SJCRH30 (cell line): ENCODE measurements at places on chromosomes 7 and 10.

DNA sequence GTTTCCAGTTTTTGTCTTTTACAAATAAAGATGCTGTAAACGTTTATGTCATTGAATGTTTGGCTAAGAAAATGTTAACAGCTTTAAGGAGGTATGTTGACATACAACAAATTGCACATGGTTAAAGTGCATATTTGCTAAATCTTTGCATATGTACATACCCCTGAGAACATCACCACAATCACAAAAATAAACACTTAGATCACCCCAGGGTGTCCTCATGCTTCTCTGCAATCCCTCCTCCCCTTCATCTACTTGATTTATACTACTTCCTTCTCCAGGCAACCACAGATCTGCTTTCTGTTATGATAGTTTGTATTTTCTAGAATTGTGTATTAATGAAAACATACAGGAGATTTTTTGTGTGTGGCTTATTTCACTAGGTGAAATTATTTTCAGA, 209.5 kb downstream of the GLRX3 start:
- H3K27ac ChIP-seq, result no peak overlapping the region
- H3K27me3 ChIP-seq, result no peaks in the 10 kb centered on the region
- H3K4me1 ChIP-seq, result no peaks in the 10 kb centered on the region
- no peaks in the 10 kb centered on the region for H3K36me3 ChIP-seq

DNA sequence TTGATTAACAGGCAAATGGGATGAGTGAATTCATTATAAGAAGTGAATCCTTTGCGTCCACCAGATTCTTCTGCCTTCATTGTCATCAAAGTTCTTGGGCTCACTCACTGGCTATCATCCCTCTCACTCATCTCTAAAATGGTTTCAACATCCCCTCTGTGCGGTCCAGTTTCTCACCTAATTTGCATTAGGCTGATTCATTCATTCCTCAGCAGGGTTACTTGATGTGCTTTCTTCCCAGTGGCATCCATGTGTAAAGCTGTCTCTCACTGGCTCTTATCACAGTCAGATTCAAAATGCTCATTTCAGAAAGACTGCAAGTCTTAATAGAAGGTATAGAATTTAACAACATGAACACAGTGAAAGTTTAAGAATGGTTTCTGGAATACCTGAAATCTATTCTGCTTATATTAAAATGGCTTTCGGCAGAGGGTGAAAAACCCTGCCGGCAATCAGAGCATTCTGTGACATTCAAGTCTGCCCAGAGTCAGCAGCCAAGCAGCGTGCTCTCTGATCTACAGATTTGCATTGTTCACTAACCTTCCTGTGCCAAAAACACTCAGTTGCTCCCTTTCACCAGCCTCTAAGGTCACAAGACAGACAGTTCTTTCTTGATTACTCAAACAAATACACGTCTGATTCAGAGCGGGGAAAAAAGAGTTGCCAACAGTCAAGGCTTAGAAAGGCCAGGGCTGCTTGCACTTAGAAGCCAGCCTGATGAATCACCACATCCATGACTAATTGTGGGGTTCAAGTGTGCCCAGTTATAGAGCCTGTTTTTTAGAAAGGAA, 106.7 kb downstream of the TES start:
- peaks cover 47% of the 10 kb centered on the region for H3K4me1 ChIP-seq
- H3K27ac ChIP-seq, result peak overlapping the region; percentile 97
- H3K36me3 ChIP-seq, result no peaks in the 10 kb centered on the region
- H3K27me3 ChIP-seq, result no peaks in the 10 kb centered on the region
- DNase-seq, result peak; percentile 96
- H3K4me3 ChIP-seq, result peak overlapping the region; percentile 39

GRCh38 chr7:47528471-47528870, 53.4 kb downstream of the TNS3 start:
- no peaks in the 10 kb centered on the region for H3K27me3 ChIP-seq
- peaks cover under 1% of the 10 kb centered on the region for H3K4me1 ChIP-seq
- no peak for DNase-seq
- no peak overlapping the region for H3K27ac ChIP-seq
- H3K4me3 ChIP-seq, result no peak overlapping the region
- peaks cover 15% of the 10 kb centered on the region for H3K36me3 ChIP-seq

DNA sequence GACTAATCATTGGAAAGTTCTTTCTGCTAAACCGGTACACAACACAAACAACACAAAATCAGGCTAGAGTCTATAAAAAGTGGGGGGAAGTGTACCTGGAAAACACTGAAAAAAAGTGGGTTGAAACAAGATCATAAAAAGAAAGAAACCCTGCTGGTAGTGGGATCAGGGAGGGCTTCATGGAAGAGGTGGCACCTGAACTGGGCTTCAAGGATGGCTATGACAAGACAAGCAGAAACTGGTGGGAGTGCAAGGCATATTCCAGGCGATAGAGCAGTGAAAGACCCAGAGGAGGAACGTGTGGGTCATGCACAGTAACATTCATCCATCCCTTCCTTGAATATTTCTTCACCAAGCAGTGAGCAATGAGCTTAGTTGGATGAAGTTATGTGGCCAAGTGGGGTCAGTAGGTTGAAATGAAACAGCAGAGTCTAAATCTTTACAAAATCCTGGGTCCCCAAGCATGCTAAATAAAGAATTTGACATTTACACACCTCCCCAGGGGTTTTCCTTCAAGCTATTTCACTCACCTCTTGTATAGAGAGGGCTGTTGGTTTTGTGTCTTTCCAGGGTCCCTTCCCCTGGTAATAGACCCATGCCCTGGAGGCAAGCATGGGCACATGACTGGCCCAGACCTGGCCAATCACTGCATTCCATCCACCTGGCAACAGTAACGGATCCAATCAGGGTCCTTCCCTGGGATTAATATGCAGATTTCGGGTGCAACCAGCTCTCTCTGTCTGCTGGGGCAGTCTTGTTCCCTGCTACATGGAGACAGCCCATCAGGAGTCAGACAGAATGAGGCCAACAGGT, 38.2 kb downstream of the SPOCK2 start:
- no peaks in the 10 kb centered on the region for H3K27me3 ChIP-seq
- no peak for DNase-seq
- no peaks in the 10 kb centered on the region for H3K36me3 ChIP-seq
- H3K4me3 ChIP-seq, result no peak overlapping the region
- H3K27ac ChIP-seq, result no peak overlapping the region
- H3K4me1 ChIP-seq, result peaks cover 2% of the 10 kb centered on the region; the same call in 1 of the 2 replicates

DNA sequence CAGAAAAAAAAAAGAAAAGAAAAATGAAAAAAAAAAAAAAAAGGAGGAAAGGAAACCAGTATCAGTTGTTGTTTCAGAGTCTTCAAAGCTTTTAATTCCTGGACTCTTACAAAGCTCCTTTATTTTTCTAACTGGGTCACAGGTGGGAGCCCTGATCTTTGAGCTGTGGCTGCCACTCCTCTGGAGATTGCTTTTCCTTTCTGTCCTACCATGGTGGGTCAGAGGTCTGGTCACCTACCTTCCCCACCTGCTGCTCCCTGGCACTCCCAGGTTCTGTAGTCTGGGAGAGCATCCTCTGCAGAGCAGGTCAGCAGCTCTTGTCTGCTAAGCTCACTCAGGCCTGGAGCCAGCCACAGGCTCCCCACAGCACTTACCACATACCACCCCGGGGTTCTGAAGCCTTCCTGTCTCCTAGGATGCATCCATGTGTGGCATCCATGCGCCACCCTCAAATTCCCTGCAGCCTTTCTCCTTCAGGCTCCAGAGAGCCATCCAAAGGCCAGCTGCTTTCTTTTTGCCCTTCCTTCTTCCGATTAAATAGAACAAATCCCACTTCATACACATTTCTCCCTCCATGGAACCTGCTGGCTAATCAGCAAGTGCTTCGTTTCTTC, 73.2 kb upstream of the TPK1 start:
- no peaks in the 10 kb centered on the region for H3K4me1 ChIP-seq
- H3K27ac ChIP-seq, result no peak overlapping the region
- H3K4me3 ChIP-seq, result no peak overlapping the region
- DNase-seq, result no peak
- no peaks in the 10 kb centered on the region for H3K36me3 ChIP-seq

DNA sequence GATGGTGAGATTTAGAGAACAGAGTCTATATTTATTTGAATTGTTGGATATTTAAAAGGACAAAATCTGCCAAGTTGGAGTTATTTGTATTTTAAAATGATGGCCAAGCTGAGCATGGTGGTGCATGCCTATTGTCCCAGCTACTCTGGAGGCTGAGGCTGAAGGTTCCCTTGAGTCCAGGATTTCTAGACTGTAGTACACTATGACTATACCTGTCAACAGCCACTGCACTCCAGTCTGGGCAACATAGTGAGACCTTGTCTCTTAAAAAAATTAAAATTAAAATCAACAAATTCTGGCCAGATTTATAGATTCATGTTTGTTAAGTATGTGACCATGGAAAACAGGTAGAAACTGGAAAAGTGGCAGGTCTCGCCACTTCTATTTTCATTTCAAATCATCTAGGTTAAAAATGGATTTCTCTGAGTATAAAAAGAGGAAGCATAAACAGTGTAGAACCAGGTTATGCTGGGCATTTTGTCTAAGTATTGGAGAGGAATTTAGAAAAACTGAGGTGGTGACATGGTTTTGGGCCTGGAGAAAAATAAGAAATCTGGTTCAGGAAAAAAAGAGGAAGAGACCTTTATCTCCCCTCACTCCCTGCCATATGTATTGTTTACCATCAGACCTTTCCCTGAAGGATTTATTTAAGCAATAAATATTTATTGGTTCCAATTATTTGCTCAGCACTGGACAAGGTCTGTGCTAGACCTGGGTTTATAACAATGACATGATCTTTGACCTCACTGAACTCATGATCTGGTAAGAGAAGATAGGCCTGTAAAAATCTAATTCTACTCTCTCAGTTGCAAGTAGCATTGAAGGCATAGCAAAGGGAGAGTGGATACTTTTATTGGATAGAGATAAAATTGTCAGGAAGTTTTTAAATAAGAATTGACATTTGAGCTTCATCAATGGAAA, 134.2 kb downstream of the TSPAN12 start:
- H3K27ac ChIP-seq, result no peak overlapping the region
- no peak for DNase-seq
- peaks cover 4% of the 10 kb centered on the region; the same call in 1 of the 2 replicates for H3K4me1 ChIP-seq
- H3K36me3 ChIP-seq, result no peaks in the 10 kb centered on the region
- H3K4me3 ChIP-seq, result no peak overlapping the region

DNA sequence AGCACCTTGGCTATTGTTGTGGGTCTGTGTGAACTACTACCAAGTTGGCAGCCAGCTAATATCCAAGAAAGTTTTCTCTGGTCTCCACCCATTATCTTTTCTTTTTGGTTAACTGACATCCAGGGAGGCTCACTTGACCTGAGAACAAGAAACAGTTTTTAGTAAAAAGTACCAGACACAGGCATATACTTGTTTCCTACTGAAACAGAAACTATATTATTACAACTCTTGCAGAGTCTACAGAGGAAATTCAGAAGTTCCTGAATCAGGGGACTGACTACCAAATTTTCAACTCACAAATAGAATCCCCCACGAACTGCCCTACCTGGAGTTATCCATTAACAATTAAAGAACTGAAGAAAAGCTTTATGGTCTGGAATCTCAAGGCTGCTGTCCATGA, 168.9 kb downstream of the KCND2 start:
- no peaks in the 10 kb centered on the region for H3K27me3 ChIP-seq
- no peaks in the 10 kb centered on the region for H3K36me3 ChIP-seq
- H3K4me3 ChIP-seq, result no peak overlapping the region
- no peaks in the 10 kb centered on the region for H3K4me1 ChIP-seq
- DNase-seq, result no peak

DNA sequence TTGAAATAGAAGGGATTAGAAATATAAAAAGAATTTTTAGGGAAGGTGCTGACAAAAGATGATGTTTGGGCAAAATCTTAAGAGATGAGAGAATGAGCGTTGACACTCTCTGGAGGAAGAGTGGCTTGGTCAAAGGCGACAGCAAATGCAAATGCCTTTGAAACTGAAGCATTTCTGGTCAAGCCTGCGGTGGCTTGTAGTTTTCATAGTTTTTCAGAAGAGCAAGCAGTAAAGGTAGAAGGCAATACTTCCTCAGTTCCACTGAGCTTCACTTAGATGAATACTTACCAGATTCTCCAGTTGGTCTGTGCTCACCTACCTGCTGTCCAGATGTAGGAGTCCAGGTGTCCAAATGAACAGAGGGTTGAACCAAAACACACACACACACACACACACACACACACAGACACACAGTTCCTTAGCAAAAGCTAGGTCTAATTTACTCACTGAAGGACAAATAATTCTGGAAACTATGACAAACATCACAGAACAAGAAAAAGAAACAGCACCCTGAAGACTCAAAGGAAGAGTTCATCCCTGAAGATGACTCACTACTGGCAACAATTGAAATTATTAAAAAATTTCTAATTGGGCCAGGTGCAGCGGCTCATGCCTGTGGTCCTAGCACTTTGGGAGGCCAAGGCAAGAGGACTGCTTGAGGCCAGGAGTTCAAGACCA, 12.1 kb upstream of the STK17A start:
- no peak for DNase-seq
- H3K4me3 ChIP-seq, result no peak overlapping the region
- no peaks in the 10 kb centered on the region for H3K27me3 ChIP-seq
- H3K27ac ChIP-seq, result no peak overlapping the region
- H3K36me3 ChIP-seq, result no peaks in the 10 kb centered on the region

- peaks cover 6% of the 10 kb centered on the region; the same call in 1 of the 2 replicates for H3K27me3 ChIP-seq
- H3K4me3 ChIP-seq, result no peak overlapping the region
These were observed 396.5 kb downstream of the POM121L12 start for GRCh38 chr7:53431901-53432300.

GRCh38 chr7:23212841-23213240, 31.0 kb downstream of the NUP42 start:
- no peak for DNase-seq
- H3K27ac ChIP-seq, result no peak overlapping the region
- H3K4me1 ChIP-seq, result no peaks in the 10 kb centered on the region
- H3K36me3 ChIP-seq, result no peaks in the 10 kb centered on the region
- H3K27me3 ChIP-seq, result no peaks in the 10 kb centered on the region

DNA sequence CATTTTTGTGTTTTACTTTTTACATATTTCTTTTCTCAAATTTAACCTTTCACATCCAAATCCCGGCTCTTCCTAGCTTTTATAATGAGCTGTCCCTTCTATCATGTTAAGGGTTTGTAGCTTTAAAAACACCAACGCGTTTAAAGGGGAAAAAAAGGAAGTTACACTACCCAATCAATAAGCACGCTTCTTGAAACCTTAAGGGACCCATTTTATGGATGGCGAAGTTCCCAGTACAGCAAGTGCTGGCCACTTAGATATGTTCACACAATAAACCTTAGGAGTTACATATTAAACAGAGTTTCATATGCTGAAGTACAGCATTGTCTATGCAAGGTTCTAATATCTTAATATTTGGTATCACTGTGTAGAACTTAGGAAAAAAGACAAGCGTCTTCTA, 1.8 kb downstream of the GNG11 start:
- no peaks in the 10 kb centered on the region; the same call in 1 of the 2 replicates for H3K36me3 ChIP-seq
- no peaks in the 10 kb centered on the region for H3K27me3 ChIP-seq
- H3K4me3 ChIP-seq, result peak overlapping the region; percentile 68
- no peak overlapping the region for H3K27ac ChIP-seq
- DNase-seq, result no peak

- H3K36me3 ChIP-seq, result no peaks in the 10 kb centered on the region
- no peak overlapping the region for H3K27ac ChIP-seq
- no peaks in the 10 kb centered on the region for H3K4me1 ChIP-seq
These were observed 168.1 kb downstream of the KLF6 start for GRCh38 chr10:3616880-3617279.
